ENCODE measurements at places on chromosomes 2 and 18. TPM values are rescaled to one million over a fixed set of nuclear protein-coding genes. Genes with fewer than 3 reads are reported as not detected.

ANKRD62 gene
- not detected for total RNA-seq

LRRC30 gene
- not detected for total RNA-seq

UGT1A5 gene
- not detected for total RNA-seq

DNAH6 gene
- 1.5 TPM for total RNA-seq

ABCG8 gene
- not detected for total RNA-seq

CTAGE1 gene
- total RNA-seq = not detected

CRYGC gene
- total RNA-seq = not detected

ASPRV1 gene
- 1.0 TPM for total RNA-seq

DNA sequence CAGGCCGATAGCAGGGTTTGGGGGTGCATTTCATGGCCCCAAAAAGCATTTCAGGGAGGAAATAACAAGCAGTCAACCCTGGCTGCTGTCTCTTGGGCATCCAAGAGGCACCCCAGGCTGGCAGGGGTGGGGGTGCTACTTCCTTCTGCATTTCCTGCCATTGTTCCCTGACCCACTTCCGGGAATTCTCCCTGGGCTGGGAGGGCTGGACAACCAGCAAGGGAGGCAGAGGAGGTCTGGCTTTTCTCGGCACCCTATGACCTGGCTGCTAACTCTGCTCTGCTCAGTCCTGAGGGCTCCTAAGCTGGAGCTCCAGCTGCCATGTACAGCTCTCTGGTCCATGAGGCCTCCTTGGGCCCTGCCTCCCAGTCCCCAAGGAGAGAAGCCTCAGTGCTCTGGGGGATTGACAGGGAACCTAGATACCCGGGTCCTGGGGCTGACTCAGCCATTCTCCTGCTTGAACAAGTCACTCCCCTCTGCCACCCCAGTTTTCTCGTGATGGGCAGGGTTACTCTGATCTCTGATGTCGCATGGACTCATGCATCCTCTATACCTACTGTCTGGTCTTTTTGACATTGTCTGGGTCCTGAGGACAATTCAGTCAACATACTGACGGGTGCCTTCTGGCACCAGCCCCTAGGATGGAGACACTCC is 47.2 kb downstream of the DYSF start:
- no peak for DNase-seq

DNA sequence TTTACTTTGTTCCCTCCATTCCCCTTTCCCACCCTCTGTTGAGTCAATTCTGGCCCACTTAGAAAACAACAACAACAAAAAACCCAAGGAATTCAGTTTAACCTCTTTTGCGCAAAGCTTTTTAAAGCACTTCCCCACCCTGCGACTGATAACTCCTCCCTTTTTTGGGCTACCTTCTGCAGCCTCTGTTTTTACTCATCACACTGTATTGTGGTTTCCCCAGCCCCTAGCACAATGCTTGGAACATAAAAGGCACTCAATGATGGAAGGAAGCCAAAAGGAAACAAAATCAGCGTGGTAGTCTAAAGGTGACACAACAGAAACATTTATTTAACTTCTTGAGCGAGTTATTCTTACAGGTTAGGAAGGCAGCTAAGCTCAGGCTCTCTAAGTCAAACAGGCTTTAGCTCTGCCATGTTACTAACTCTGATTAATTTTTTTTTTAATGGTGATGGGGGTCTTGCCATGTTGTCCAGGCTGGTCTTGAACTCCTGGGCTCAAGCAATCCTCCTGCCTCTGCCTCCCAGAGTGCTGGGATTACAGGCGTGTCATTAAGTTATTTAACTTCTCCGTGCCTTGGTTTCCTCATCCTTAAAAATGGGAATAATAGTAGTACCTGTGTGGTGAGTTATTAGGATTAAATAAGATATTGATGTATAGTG is 1.3 kb downstream of the CEP68 start:
- DNase-seq = peak; percentile 77

GRCh38 chr18:69969491-69969890 is 21.8 kb upstream of the CD226 start:
- DNase-seq = no peak

GRCh38 chr2:219289537-219290361 is 10.6 kb downstream of the DNAJB2 start:
- no peak for DNase-seq

DNA sequence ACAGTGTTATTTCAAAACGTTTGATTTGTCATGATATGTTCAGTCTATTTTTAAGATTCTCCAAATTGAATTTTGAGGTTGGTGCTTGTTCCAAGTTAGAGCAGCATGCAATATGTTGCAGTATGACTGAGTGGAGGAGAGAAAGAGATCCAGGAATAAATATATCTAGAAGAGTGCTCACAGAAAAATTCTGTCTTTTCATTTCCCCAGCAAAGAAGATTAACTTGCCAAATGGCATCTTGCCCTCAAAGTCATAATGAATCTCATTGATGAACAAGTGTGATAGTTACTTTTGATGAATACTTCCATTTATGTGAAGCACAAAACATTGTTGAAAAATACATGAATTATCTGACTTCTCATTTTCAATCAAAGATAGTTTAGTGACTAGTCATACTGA is 95.9 kb downstream of the KCNJ3 start:
- no peak for DNase-seq

GRCh38 chr2:4900242-4900641 is 791.9 kb upstream of the SOX11 start:
- no peak for DNase-seq

- no peak for DNase-seq
Measured at GRCh38 chr2:96499061-96499960, 5.8 kb downstream of the NEURL3 start.

GRCh38 chr2:231394211-231395141 is 1.0 kb upstream of the B3GNT7 start:
- DNase-seq = no peak

GRCh38 chr2:200359552-200359951 is 53.1 kb downstream of the SPATS2L start:
- no peak for DNase-seq

DNA sequence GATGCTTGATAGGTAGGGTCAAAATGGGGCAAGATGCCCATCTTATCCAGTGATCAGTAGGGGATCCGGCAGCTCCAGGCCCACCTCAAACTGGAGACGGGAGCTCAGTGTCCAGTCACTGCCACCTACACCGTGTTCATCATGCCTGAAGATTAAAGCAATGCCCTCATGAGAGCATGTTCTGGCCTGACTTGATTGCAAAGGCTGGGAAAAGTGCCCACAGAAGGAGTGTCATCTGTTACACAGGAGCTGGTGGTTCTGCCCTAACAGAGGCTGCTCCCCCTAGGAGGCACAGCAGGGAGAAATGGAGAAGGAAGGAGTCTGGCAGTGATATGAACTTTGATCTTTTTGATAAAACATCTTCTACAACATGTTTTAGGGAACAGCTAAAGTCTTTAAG is 92.3 kb downstream of the CCBE1 start:
- DNase-seq = no peak

DNA sequence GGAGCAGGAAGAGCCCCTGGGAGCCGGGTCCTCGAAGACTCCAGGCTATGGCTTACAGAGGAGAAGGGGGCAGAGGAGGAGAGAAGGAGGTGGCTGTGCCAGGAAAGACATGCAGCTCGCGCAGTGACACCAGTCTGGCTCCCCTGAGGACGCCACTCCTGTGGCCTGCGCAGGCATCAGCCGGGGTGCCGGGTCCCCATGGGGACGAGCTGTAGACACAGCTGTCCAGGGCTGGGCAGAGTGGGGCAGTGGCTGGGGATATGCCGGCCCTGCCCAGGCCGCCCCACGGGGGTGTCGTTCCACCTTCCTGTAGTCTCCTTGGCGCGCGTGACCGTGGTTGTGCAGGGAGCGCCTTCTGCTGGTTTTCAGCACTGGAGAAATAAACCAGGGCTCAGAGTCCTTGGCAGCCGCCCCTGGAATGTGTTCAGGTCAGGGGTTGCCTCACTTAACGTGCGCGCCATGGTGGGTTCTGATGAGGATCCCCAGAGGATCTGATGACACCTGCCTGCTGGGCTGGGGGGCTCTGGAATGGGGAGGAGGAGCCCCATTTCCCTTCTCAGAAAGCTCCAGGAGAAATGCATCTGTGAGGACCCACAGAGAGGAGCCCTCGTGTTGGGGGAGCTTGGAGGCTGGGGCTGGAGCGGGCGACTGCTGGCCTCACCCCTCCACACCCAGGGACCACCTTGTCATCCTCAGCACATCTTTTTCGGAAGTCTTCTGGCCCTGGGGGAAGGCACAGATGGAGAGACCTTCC is 26.7 kb downstream of the RAMP1 start:
- DNase-seq = no peak

GRCh38 chr18:79587779-79588635 is 91.6 kb upstream of the CTDP1 start:
- DNase-seq = no peak
